Pons (tissue), 1 donor: ENCODE measurements at places on chromosomes 4 and X.

DNA sequence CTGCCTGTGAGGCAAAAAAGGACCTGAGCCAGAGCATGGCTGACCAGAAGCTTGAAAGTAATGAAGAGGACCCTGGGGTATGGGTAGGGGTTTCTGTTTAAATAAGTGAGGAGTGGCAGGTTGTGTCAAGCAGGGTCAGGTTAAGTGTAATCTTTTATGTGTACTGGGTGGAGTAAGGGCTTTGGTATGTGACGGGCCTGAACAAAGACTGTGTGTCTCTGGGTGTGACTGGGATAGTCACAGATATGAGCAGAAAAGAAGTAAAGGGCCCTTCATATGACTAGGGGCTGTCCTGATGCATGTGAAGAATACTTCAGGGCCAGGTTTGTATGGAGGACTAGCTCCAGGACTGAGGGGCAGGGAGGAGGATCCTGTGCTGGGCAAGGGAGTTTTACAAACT is 82.4 kb downstream of the ITIH6 start:
- DNase-seq: no peak

GRCh38 chrX:12971282-12972003 is 3.5 kb upstream of the TMSB4X start:
- no peak for DNase-seq

- DNase-seq: no peak
Observed at GRCh38 chr4:15250021-15250441, 177.8 kb upstream of the C1QTNF7 start.

GRCh38 chrX:13658602-13659001 is 5.7 kb downstream of the TCEANC start:
- DNase-seq: peak; percentile 76

DNA sequence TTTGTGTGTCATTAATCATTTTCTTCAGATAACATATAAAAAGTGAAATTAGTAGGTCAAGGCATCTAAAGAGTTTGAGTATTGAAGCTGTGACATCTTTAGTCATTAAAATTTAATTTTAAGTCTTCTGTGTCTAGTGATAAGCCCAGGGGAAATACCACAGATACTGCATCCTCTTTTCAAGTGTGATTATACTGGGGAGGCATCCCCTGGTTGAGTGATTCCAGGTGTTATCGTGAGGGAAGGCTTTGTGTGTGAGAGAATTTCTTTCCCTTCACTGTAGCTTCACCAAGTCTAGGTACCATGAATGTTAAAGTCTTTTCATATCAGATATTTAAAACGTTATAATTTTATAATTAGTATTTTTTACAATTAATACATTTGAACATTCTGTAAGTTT is 193.4 kb downstream of the FRAS1 start:
- no peak for DNase-seq

GRCh38 chr4:139286186-139286698 is 6.2 kb upstream of the MGARP start:
- DNase-seq: no peak

DNA sequence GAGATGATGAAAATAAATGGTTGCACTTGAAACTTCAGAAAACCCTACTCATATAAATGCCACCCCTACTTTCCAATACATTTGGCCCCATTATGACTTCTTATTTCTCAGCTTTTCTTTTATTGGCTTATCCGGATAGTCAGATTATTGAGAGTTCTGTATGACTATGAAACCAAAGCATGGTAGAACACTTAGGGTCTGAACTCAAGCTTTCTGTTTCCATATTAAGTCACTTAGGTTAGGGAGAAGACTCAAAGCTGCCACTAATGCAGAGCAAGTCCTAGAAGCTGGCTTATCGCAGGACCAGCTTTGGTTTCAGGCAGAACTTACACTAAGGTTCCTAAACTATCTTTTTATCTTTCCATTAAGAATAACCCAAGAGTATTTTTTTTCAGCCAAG is 229.9 kb upstream of the CPEB2 start:
- no peak for DNase-seq

DNA sequence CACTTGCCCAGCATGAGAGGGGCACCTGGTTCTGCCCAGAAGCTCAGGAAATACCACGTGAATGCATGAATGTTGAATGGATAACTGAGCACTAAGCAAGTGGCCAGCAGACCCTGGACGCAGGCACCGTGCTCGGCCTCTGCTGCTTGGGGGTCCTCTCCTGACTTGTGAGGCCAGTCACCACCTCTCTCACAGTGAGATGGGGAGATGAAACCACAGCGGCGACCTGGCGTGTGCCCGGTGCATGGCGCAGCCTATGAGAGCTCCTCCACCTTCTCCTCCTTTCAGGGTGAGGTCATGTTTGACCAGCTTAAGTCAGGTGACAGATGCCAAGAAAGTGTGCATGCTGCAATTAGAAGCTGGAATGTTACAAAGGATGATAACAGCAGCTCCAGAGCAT is 75.5 kb downstream of the HMX1 start:
- DNase-seq: no peak
